NCI-H446 (cell line): ENCODE measurements at places on chromosomes 12 and 14.

DNA sequence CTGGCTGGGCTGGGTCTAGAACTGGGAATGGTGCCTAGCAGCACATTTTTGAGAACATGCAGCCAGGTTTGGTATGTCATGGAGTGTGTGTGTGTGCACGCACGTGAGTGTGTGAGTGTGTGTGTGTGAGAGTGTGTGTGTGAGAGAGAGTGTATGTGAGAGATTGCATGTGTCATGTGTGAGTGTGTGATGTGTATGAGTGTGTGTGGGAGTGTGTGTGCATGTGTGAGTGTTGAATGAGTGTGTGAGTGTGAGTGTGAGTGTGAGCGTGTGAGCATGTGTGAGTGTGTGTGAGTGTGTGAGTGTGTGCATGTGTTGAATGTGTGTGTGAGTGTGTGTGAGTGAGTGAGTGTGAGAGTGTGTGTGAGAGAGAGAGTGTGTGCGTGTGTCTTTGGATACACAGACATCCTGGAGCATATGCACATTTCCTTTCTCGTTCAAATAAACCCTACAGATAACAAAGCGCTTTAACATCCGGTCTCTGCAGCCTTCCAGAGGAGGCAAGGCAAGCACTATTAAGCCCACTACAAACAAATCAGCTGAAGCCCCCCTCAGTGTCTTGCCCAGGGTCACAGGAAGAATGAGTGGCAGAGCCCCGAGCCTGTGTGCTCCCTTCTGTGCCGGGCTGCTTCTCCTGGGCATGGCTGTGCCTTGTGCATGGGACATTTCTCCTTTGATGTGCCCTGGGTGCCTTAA is 108.7 kb upstream of the ETV6 start:
- no peak for DNase-seq

DNA sequence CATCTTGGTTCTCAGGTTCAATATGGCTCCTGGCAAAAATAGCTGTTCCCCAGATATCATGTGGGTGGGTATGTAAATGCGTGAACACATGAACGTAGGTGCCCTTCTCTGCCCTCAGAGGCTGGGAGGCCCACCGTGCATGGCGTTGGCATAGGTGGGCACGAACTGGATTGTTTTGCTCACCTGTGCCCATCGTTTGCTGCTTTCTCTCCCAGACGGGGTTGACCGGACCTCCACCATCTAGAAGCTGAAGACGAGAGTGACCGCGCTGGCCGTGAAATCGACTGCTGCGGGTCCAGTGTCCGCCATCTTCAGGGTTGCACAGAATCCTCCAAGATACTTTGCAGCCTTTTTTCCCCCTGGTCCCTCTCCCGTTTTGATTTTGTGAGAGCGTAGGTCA is 113.9 kb downstream of the GCH1 start:
- DNase-seq, result no peak

DNA sequence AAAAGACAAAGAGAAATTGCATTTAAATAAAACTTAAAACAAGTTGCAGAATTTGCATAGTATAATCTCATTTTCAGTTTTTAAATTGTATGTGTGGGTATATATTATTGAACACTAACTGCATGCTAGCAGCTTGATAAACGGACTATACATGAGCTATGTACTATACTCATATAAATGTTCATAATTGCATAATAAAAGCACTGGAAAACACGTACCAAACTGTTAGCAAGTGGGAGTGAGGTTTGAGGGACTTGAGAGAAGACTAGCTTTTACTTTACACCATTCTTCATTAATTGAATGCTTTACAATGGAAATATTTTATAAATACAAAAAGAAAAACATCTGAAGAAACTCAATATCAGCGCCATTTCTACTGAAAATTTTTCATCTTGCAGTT is 32.2 kb upstream of the MDM1 start:
- no peak for DNase-seq

DNA sequence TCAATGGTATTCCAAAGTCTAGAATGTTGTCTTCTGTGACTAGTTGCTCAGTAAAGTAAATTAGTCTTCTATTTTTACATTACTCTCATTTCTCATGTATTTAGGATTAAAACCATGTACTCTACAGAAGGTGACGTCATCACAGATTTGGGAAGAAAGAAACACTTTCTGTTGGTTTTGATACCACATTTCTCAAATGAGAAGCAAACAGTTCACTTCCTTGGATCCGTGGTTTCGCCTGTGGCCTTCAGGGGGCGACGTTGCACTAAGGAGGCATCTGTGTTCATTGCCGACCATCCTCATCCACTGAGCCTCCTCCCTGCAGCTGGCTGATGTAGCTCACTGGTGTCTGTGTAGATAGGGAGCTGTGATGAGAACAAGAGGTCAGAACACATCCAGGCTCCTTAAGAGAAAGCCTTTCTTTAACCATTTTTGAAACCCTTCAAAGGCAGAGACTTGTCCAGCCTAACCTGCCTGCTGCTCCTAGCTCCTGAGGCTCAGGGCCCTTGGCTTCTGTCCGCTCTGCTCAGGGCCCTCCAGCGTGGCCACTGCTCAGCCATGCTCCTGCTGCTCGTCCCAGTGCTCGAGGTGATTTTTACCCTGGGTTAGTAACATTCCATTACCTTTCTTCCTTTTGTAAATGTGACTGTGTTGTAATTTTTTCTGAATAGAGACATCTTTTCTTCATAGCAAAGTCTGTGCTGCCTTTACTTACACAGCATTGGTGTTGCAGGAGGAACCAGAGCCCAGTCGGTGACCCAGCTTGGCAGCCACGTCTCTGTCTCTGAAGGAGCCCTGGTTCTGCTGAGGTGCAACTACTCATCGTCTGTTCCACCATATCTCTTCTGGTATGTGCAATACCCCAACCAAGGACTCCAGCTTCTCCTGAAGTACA is 220.6 kb upstream of the OR4E1 start:
- no peak for DNase-seq

- no peak for DNase-seq
Observed at GRCh38 chr12:76698316-76698715, 65.6 kb upstream of the ZDHHC17 start.

GRCh38 chr12:39186744-39187143 is 256.2 kb downstream of the KIF21A start:
- DNase-seq, result no peak

GRCh38 chr12:14773685-14774073 is 29.6 kb downstream of the WBP11 start:
- no peak for DNase-seq

DNA sequence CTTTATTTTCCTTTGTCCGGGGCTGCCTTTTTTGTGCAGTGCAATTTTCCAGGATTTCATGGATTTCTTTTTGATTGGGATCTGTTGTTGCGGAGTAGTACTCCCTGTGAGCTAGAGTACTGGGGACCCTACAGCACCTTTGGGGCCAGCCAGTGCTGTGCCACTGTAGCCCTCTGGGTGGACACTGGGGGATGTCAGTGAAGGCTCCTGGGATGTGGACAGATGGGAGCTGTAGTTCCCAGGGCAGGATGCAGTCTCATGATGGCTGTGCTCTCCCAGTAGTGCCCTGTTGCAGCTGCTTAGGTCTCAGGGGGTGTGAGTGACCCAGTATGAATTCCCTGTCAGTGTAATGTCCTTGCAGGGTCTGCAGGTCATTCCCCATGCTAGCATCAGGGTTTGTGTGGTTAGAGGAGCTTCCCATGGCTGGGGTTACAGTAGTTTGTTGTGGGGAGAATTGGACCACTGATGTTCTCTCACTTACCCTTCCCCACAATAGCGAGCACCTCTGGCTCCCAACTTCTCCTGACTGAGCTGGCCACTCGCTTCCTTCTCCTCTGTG is 72.2 kb downstream of the BRMS1L start:
- no peak for DNase-seq

DNA sequence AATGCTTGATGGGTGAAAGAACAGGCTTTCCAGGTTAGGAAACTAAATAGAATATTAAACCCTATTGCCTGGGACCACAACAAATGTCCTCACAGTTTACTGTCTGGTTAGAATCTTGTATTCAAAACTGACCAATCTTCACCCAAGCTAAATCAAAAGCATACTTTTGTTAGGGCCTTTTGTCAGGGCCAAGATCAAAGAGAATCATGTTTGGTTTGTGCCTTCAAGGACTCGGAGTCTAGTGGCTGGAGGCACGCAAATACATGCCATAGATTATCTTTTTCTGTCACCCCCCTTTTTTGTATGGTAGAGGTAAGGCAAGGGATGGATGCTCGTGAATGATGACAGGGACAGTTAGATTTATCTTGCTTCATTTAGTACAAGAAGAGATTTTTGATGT is 51.1 kb upstream of the AKAP6 start:
- no peak for DNase-seq

GRCh38 chr14:79413734-79414428 is 797.4 kb downstream of the DIO2 start:
- peak; percentile 65 for DNase-seq

DNA sequence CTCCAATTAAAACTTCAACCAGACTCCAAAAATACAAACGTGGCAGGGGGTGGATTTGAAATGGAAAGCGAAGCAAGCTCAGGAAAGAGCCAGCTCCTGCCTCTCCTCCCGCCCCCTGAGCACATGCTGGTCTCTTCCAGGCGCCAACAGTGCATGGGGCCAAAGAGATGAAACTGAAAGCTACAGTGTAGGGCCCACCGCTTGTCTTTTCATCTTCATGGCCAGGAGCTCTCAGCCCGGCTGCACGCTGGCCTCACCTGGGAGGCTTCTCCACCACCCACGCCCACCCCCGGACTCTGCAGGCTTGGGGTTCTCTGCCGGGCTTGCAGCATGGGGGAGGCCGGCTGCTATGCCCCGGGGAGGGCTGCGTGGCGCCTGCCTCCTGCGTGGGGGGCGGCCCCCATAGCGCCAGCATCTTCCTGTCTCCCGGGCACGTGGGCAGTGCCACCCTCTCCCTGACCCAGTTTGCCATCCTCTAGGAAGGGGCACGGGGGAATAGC is 2.0 kb downstream of the RIMBP2 start:
- DNase-seq, result no peak

GRCh38 chr14:70148351-70148750 is 40.4 kb downstream of the SLC8A3 start:
- DNase-seq, result no peak

- DNase-seq, result no peak
Observed at GRCh38 chr14:39233680-39234326, at the start of gene MIA2. Gene MIA2 (plus strand): TSS chr14:39233915. CDS start chr14:39234115, 200 bp downstream.

DNA sequence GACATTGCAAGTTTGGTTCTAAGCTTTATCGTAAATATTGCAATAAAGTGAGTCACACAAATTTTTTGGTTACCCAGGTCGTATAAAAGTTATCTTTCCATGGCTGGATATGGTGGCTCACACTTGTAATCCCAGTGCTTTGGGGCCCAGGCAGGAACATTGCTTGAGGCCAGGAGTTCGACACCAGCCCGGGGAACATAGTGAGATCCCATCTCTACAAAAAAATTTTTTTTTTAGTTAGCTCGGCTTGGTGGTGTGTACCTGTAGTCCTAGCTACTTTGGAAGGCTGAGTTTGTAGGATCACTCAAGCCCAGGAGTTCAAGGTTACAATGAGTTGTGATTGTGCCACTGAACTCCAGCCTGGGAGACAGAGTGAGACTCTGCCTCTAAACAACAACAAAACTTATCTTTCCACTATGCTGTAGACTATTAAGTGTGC is 24.4 kb downstream of the PRORP start:
- DNase-seq, result no peak

DNA sequence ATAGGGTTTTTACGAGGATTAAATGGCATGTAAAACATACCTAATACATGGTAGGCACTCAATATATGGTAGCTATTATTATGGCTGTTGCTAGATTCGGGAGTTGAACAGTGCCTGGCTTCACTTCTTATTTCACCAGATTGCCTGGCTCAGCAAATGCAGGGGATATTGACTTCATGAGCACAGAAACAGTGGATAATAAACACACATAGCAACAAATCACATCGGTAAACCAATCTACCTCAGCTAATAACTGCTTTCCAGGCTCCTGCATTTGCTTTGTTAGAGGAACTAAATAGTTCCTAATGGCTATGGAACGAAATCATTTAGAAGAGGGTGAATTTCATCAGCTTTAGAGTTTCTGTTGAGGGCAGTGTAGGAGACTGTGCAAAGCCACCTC is 105.2 kb upstream of the TMCC3 start:
- DNase-seq, result no peak

DNA sequence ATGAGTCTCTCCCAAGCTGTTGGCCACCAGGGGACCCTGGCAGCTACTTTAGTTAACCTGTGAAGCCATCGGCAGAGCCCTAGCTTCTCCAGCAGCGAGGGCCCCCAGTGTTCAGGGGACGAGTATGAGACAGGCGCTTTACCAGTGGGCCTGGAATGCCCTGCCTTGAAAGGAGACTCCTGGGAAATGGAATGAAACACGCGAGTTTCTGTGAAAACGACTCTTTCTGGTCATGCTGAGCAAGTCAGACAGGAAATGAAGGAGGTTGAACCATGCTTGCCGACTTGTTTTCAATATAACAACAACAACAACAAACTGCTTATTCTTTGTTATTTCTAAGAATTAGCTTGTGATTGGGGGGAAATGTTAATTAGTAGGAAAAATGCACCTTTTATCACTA is 42.9 kb downstream of the SFSWAP start:
- DNase-seq, result no peak

GRCh38 chr12:110243227-110243626 is 37.8 kb upstream of the ATP2A2 start:
- DNase-seq, result no peak

DNA sequence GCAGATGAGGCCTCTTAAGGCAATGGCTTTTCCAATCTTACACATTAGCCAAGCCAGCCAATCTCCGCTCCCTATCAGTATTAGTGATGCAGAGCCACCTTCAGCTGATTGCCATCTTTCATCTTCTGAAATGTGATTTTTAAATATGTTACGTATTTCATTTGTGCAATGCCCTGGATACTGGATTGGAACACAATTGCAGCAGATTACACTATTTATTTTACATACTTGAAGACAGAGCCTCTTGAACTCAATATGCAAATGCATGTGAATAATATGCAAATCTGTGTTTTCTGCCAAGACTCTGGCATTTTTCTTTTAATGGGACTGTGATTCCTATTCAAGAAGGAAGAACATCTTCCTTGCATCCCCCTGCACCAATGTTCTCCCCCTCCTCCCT is 90.5 kb downstream of the GRIN2B start:
- DNase-seq, result no peak

DNA sequence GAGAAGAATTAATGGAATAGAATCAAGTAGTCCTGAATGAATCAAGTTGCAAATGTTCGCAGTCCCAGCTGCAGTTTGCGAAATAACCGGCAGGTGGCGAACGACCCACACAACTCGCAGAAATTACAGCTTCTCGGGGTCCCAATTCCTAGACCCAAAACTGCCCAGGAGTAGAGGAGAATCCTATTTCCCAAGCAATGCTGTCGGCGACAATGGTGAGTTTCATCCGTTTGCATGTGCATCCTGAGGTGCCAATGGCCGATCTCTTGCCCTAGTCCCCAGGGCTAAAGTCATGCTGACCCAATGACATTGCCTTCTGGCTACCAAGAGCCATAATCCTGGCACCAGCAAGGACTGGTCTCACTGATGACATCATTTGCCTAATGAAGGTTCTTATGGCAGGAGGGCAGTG is 8.5 kb upstream of the ASCL1 start:
- peak; percentile 27 for DNase-seq

DNA sequence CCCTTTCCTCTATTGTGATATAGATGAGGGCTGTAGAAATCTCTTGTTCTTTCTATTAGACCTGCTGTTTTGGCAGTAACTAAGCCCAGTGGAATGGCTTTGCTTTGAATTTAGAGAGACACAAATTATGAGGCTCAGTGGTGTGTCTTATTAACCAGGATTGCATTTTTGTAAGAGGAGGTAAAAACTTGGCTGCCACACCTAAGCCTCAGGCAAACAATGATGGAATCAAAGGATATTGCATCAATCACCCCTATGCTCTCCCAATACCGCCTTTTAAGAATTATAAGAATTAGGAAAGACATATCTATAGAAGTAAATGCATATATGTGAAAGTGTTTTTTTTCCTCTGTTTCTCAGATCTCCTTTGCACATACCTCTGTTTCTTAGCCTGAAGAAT is 63.3 kb downstream of the ACSS3 start:
- no peak for DNase-seq
